Activated T-cell treated with anti-CD3 and anti-CD28 coated beads, Interleukin-2, amount 50 U/mL, for 4 hours (primary cell): ENCODE measurements at places on chromosomes 3 and 15.

DNA sequence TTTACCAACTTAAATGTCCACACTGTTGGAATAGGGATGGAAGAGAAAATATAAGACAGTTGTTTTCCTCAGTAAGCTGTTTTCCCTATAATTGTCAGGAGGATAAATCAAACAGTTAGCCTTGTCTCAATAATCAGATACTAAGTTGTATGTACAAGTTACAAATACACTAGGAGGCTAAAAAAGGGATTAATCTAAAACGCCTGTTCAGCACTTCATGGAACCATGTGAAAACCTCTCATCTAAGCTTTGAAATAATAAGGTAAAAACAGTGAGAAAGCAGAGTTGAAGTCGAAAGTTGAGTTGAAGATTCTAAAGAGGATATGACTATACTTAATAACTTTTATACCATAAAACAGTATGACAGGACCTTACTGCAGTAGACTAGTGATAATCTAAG is 62.0 kb downstream of the CALML4 start:
- no peak for DNase-seq

DNA sequence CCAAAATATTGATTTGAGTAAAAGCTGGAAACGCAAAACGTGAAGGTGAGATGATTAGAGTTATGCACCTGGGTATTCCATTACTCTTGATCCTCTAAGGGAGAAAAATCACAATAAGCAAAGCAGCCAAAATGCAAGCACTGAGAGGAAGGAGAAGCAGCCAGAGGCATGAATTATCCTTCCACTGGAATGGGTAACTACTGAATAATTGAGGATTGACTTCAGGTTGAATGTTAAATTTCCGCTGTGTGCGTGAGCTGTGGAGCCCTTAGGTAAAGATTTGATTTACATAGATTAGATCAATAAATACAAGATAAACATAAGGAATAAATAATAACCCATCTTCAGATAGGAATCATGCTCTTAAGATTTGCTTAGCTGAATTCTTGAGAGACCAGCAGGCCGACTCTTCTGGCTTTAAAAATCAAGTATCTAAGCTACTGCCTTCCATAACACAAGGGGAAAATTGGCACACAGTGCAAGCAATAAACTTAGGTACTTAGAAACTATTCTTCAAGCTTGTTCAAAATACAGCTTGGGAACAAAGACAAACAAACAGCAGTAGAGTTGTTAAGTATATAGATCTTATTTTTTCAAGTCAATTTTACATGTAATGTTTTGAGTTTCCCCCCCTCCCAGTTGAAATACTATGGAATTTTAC is 1459.5 kb downstream of the ZPLD1 start:
- no peak for DNase-seq

GRCh38 chr3:11563159-11563864 is 80.4 kb downstream of the VGLL4 start:
- DNase-seq = no peak

GRCh38 chr15:95663156-95664100 is 667.1 kb upstream of the NR2F2 start:
- no peak for DNase-seq

- no peak for DNase-seq
Measured at GRCh38 chr15:44231842-44232241, 36.8 kb upstream of the FRMD5 start.

GRCh38 chr15:50519740-50520425 is 26.6 kb downstream of the USP50 start:
- no peak for DNase-seq

DNA sequence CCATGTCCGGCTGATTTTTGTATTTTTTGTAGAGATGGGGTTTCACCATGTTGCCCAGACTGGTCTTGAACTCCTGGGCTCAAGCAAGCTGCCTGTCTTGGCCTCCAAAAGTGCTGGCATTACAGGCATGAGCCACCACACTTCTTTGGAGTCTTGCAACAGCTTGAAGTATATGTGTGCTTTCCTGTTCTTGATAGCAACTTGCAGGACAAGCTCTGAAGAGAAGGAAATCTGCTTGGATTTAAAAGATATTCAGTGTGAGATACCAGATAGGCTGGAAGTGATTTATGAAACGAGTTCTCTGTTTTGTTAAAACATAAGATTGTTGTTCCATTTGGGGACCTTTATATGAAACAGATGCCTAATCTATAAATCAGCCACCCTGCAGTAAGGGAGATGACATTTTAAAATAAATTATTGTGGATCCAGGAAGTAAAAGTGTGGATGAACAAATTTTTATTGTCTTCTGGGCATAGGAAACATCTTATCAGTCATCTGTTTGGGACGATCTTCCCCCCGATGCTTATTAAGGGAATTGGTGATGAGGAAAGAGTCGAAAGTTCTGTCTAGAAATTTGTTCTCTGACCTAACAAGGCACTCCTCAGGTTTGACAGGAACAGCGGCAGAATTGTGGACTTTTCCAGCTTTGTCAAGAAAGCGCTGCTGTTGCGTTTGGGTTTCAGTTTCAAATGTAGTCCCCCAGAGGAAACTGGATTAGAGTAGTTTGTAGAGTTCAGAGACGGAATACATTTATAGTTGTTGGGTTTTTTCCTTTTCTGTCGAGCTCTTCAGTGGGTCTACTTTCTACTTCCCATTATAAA is 53.7 kb upstream of the MAGI1 start:
- no peak for DNase-seq

DNA sequence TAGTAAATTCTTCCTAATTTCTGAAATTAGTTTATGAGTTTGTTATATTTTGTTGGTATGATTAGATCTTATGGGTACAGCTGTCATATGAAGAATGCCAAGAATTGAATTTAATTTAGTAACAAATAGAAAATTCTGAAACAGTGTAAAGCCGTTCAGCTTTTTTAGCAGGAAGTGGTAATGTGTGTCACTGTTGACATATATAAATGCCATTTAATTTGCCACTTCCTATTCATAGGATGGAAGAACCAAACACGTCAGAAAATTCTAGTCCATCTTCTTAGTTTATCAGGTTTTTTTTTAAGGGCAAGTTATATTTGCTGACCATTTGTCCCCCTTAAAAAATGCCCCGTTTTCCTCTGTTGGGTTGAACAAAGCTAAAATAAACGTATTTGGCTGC is 43.0 kb downstream of the RAB8B start:
- DNase-seq = no peak

DNA sequence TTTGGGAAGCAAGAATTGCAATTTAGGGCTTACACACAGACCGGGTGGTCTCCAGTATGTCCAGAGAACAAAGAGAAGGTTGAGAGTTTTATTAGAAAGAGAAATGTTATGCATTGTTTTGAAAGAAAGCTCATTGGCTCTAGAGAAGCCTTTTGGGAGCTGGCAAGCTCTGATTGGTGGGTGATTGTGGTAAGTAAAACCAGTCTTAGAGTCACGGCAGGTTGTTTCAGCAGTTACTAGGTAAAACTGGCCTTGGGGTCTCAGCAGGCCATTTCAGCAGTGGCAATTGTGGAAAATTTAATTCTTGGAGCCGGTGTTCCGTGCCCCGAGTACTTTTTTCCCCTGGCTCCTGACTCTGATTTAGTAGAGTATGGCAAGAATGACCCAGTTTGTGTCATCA is 78.1 kb downstream of the MRPL46 start:
- no peak for DNase-seq

DNA sequence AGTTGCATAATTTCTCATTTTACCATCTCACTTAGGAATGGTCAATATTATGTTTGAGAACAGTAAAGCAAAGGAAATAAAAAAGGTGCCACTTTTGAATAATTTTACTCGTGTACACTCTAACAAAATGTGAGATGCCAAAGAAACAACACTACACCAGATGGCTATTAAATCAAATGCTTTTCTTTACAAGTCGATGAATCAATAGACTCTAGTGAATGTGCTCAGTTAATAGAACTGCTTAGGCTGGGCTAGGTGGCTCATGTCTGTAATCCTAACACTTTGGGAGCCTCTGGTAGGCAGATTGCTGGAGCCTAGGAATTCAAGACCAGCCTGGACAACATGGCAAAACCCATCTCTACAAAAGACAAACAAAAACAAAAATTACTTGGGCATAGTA is 87.9 kb downstream of the ZNF609 start:
- no peak for DNase-seq

- no peak for DNase-seq
Measured at GRCh38 chr15:53974813-53975212, 3.4 kb upstream of the UNC13C start.

- no peak for DNase-seq
Measured at GRCh38 chr3:124221422-124221821, 229.5 kb upstream of the ROPN1 start.

- DNase-seq = no peak
Measured at GRCh38 chr3:99839613-99840012, 22.0 kb downstream of the CMSS1 start.

- DNase-seq = no peak
Measured at GRCh38 chr3:56833022-56833421, 31.3 kb upstream of the ARHGEF3 start.

GRCh38 chr3:172218350-172219323 is 179.3 kb downstream of the FNDC3B start:
- DNase-seq = no peak

DNA sequence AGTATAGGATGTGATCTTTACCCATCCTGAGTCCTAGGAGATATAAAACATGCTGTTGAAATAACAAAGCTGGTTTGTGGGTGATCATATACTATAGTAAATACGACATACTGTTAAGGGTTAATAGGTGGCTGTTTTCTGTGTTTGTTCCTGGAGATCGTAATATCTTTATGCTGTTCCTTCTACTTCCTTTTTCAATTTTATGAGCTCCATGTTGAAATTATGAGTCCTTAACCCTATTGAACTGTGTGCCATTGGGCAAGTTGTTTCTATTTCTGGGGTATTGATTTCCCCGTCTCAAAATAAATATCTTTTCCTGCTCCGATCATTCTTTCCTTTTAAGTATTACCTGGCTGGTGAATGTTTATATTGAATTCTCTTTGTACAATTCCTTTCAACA is 115.1 kb downstream of the LPP start:
- DNase-seq = no peak

DNA sequence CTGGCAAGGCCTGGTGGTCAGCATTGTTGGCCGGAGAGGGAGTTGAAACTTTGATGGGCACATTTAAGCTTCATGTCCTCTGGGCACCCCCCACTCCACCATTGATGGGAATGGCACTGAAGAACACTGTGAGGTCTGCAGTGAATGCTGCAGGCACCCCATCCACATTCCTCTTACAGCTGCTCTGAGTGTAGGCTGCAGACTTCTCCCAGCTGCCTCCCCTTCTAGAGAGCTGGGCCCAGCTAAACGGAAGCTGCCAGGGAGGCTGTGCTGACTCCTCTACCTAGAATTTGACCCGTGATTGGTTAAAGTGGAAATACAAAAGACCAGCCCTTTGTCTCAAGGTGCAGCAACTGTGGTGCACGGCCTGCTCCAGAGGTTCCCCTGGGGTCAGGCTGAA is 10.6 kb downstream of the TMEM158 start:
- no peak for DNase-seq

- no peak for DNase-seq
Measured at GRCh38 chr3:143352850-143353550, 233.4 kb downstream of the CHST2 start.

DNA sequence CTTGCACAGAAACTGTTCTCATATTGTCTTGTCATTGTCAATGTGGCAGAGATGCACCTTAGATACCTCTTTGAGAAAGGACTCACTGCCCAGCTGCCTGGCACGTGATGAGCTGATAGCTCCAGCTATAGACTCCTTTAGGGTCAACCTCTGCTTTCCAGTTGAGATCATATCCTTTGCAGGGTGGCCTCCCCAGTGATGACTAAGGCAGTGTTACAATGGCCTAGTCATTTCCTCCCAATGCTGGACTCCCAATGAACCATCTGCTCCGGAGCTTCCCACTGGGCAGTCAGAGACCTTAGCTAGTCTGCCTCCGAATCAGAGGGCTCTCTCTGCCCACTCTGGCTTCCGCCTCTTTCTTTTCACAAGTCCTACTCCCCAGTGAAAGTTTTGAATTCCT is 79.5 kb downstream of the CHRD start:
- no peak for DNase-seq
